Inflammatory macrophage (primary cell): ENCODE measurements at places on chromosomes 4 and X.
A peak's percentile ranks its signal among the peaks of the same experiment; 100 is the strongest.

DNA sequence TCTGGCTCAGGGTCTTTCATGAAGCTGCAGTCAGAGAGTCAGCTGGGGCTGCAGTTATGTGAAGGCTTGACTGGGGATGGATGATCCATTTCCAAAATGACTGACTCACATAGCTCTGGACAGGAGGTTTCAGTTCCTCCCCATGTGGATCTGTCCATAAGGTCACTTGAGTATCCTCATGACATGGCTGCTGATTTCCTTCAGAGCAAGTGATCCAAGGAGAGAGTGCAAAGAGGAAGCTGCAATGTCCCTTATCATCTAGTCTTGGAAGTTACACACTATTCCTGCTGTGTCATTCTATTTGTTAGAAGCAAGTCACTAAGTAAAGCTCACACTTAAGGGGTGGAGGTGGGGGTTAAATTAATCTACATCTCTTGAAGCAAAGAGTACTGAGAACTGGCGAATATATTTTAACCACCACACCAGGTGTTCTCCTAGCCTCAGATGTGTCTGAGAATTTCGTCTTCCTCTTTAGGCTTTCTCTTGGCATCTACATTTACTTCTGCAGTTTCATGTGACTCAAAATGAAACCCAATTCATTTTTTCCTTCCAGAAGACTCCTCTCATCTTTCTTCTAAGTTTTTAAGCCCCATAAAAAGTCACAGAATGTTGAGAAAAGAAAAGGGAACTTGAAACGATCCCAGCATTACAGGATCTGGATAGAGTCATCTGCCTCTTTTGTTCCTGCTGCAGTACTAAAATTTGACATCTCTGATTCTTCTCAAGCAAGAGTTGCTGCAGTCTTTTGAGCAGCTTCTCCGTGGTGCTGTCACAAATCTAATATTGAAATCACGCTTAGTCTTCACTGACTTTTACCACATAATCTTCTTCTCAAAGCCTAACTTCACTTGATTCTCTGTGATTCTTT is 3.8 kb upstream of the GRPR start:
- DNase-seq, result peak; percentile 80

DNA sequence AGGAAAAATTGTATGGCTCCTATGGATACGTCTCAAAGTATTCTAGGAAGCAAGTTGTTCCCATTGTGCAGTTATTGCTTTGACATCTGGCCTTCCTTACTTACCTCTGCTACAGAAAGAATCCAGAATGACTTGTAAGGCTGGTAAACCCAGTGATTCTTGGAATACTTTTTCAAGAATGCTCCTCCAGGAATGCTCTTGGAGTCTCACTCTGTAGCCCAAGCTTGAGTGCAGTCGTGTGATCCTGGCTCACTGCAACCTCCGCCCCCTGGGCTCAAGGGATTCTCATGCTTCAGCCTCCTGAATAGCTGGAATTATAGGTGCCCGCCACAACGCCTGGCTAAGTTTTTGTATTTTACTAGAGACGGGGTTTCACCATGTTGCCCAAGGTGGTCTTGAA is 38.1 kb downstream of the GAB1 start:
- DNase-seq, result no peak

GRCh38 chr4:164926301-164926700 is 49.3 kb downstream of the APELA start:
- no peak for DNase-seq

DNA sequence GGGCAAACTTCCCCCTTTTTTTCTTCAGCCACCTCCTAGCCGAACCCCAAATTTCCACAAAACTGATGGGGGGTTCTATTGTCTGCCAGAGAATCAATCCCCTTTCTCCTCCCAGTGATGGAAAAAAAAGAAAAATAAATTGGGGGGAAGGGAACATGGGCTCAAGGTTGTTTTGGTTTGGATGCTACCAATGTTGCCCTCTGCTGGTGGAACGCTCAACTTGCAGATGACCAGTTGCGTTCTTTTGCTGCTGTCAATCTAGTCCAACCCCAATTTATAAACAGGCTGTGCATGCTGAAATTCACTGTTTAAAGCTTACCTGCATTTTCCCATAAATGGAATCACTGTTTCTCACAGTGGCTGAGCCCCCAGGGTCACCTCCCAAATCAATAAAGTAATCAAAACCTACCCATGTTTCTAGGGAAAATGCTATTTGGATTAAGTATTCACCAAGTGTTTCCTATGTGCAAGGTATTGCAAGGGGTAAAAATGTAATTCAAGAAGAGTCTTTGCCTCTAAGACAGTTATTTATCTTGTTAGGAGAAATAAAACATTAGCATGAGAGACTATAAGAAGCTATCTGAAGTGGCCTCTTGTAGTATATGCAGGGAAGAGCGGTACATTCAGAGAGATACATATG is 116.7 kb upstream of the TMEM164 start:
- DNase-seq, result peak; percentile 48

DNA sequence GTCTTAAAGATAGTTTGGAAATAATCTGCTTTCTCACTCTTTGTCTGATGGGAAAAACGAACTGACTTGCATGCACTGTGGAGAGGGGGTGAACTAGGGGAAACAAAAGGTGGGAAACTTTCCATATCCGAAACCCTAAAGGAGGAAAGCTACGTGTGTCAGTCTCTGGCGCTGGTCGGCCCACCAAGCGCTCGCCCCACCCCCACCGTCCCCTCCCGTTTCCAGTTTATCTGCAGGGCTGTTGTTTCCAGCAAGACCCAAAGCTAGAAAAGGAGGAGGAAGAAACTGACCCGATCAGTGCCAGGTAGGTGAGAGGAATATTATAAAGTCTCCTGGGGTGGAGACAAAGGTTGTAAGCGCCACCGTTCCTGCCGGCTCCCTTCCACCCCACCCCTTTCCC is 552 bp downstream of the TCEAL9 start:
- DNase-seq, result no peak

DNA sequence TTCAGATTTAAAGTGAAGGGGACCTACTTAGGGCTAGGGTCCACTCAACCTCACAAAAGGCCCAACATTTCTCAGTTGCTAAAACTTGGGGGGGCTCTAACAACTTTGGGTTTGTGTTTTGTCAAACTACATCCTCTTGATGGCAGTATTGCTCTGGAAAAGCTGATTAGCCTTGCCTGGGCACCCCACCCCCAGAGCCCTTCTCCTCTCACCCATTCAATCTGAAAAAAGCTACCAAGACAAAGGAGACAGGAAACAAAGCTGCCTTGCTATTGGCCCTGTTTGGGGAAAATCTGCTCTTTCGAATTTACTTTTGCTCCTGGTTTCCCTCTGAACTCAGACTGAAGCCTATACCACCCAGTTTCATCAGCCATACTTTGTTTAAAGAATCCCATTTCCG is 195.2 kb upstream of the STK26 start:
- DNase-seq, result peak; percentile 6

DNA sequence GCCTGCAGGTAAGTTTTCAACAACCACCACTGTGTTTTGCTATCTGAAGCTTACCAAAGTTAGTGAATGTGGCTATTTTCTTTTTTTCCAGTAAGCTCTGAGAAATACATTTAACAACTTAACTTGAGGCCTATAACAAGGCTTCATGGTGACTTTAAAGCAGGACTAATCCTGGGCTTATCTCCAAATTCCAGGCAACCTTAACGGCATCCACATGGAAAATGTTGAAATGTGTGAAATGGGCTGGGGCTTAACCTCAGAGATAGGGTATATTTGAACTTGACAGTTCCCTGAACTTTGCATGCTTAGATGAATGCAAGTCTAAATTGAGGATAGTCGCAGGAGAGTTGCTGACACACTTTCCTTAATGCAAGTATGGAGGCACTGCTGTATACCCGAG is 539.2 kb downstream of the GALNTL6 start:
- DNase-seq, result no peak
